ENCODE measurements at places on chromosomes 3 and 15.

DNA sequence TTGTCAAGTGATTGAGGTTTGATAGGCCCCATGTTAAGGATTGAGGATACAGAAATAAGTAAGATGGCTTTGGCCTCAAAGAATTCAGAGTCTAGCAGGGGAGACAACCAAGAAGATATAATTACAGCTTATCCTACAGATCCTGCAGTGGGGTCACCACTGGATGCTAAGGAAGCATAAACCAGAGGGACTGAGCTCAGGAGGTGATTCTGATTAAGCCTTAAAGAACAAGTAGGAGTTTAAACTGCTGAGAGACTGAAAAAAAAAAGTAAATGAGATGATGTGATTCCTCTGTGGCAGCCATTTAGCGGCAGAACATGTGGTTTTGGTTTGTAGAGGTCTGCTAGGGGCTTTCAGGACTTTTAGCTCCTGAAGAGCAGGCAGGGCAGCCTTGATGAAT lies 72.1 kb upstream of the ROPN1 start:
- DNase-seq, result no peak

GRCh38 chr3:42119561-42120355 lies 28.6 kb downstream of the TRAK1 start:
- no peak for DNase-seq

DNA sequence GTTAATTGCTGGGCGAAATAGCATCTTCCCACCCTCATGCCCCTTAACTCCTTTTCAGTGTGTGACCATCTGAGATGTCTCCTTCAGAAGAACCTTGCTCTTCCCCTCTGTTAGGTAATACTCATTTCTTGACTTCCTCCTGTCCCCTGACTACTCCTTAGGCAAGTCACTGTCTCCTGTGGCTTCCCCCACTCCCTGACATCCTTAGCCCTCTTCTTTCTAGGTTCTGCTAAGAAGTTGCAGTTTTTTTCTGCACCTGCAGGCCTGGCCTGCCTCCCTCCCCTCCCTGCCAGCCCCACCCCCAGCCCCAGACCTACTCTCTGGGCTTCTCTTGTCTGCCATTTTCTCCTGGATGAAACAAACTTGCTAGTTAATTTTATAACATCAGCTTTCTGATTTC lies 15.2 kb upstream of the EID1 start:
- no peak for DNase-seq

- DNase-seq, result no peak
Measured at GRCh38 chr3:142976621-142977398, 13.3 kb upstream of the PAQR9 start.

DNA sequence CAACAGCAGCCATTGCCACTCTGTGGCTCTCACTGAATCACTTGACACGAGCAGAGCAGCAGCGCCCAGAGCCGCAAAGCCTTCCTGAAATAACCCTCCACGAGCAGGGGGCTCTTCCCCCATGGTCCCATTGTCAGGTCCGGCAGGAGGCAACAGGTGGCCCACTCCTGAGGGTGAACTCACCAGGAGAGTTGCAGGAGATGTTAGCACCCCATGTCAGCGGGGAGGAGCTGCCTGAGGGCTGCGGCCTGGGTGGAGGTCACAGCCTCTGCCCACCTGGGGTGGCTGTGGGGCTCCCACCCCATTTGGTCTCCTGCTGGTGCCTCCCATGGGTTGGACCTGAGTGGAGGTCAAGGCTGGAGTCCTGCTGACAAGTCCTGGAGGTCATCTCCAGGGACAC lies 12.3 kb upstream of the C3orf22 start:
- DNase-seq, result no peak

DNA sequence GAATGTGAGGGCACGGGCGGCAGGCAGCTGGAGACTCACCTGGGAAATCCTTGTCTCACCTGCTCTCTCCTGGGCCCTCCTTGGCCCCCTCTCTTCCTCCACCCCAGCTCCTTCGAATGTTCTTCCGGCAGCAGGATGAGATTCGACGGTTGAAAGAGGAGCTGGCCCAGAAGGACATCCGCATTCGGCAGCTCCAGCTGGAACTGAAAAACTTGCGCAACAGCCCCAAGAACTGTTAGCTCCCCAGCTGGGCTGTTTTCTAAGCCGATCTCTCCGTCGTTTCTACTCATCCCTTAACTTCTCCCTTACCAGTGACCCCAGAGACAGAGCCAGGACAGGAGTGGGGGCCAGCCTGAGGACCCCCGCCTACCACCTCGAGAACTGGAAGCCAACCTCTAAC lies 95.0 kb downstream of the ANP32A start:
- DNase-seq, result no peak

- DNase-seq, result no peak
Measured at GRCh38 chr3:182698078-182698477, 95.2 kb upstream of the ATP11B start.

DNA sequence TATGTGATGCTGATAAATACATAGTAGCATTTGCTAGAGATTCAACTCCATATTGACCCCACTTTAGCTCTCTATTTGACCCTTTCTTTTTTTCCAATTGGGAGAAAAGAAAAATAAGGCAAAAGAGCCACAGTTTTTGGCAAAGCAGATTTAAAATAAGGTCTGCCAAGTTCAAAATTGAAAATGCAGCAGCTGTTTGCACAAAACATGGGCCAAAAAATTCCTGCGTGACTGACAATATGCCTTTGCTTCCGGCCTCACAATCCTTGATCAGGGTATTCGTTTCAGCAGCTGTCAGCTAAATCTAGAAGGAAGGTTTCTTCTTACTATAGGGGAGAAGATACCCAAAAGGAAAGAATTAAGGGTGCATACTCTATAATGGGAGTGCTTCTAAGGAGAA lies 563.5 kb upstream of the CCDC54 start:
- DNase-seq, result no peak
